ENCODE measurements at places on chromosomes 12 and 14.

DNA sequence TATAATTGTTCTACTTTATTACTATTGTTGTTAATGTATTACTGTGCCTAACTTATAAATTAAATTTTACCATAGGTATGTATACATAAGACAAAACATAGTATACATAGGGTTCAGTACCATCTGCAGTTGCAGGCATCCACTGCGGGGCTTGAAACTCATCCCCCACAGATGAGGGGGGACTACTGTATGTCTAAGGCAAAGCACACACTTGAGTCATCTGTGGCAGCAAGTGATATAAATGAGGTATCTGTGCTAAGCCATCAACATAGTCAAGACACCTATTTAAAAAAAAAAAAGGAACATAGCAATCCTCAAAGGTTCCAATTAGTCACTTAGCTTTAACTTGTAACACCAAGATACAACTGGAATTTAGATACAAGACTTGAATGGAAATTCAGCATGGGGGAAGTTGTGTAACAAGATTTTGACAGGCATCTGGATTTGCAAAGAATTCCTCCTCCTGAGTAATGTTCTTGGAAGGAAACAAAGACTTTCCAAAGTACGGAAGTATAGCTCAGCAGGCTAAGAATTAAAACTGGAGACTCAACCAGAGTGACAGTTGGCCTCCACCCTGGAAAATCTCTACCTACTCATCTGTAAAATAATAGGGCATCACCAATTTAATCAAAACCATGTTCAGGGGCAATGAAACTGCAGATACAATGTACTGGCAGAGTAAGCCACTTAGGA is 14.9 kb downstream of the DCAF5 start:
- no peak for DNase-seq

- DNase-seq: no peak
These were observed 4.6 kb downstream of the RND1 start for GRCh38 chr12:48861111-48861510.

DNA sequence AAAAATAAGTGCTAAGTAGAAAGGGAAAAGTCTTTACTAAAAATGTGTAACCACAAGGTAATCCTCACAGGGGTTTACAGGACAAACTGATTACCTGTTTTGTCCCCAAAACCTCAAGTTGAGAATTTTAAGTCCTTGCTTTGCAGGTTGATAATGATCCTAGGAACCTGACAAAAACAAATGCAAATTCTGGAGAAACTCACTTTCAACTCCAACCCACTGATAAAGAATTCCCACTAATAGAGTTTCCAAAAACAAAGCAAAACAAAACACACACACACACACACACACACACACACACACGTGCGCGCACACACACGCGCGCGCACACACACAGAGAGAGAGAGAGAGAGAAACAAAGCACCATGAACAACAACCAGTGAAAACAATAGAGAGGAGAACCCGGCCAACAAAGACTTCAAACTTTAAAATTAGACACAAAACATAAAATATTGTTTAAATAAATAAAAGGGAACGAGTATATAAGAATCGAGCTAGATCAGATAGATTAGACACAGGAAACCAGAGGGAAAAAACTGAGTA is 187.0 kb upstream of the FOXN3 start:
- DNase-seq: no peak

GRCh38 chr14:50826681-50827080 is 4.3 kb downstream of the NIN start:
- DNase-seq: no peak

DNA sequence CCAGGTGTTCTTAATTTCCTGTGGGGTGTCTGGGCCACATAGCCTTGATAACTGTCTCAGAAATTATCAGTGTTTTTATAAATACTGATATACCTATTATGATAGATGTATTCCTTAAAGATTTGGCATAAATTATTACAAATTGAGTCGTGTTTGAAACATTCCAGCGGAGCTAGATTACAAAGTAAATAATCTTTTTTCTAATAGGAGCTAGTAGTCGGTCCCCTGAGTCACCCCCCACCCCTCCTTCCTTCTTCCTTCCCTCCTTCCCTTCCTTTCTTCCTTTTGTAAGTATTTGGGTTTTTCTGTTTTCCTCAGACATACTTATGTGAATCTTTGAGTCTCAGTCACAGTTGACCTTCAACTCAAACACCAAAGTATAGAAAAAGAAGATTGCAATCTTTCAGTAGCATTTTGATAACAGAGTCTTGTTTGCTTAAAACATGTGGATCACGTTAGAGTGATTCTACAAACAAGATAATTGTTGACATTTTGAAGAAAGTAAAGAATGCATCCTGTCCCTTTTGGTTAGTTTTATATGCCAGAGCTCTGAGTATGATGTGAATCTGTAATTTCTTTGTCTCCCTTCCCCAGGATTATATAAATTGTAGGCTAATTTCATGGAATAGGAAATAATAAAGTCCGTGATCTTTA is 264.0 kb downstream of the FUT8 start:
- no peak for DNase-seq

DNA sequence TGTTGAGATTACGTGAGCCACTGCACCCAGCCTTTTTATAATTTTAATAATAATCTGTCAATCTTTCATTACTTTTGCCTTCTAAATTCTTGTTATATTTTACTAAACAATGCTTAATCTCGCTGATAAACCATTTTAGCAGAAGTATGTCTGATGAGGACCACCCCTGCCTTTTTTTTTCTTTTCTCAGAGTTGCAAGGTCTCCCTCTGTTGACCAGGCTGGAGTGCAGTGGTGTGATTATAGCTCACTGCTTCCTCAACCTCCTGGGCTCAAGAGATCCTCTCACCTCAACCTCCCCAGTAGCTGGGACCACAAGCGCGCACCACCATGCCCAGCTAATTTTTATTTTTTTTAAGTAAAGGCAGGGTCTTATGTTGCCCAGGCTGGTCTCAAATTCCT is 118.6 kb upstream of the DNM1L start:
- no peak for DNase-seq

DNA sequence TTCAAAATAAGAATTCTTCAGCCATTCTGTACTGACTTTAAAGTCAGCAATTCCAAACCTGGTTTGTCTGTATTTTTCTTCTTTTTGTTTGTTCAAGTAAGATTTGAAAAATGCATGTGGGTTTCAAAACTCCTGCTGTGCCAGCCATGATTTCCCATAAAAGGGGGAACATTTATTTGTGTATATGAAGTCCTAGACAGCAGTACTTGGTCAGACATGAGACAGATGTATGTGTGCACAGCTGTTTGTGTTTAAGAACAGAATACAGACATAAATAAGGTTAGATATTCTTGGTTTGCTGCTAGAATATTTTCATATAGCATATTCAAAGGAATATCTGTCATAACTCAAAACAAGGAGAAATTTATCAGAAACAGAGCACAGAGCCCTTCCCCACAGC is 236.0 kb downstream of the ADAMTS20 start:
- no peak for DNase-seq

GRCh38 chr12:73991138-73991537 is 546.5 kb upstream of the ATXN7L3B start:
- no peak for DNase-seq

- no peak for DNase-seq
These were observed 590.5 kb upstream of the LRFN5 start for GRCh38 chr14:41016213-41016612.

- no peak for DNase-seq
These were observed 338.2 kb downstream of the TMEM117 start for GRCh38 chr12:44174053-44174452.

- DNase-seq: no peak
These were observed 131.8 kb downstream of the NPAS3 start for GRCh38 chr14:33070475-33070874.

DNA sequence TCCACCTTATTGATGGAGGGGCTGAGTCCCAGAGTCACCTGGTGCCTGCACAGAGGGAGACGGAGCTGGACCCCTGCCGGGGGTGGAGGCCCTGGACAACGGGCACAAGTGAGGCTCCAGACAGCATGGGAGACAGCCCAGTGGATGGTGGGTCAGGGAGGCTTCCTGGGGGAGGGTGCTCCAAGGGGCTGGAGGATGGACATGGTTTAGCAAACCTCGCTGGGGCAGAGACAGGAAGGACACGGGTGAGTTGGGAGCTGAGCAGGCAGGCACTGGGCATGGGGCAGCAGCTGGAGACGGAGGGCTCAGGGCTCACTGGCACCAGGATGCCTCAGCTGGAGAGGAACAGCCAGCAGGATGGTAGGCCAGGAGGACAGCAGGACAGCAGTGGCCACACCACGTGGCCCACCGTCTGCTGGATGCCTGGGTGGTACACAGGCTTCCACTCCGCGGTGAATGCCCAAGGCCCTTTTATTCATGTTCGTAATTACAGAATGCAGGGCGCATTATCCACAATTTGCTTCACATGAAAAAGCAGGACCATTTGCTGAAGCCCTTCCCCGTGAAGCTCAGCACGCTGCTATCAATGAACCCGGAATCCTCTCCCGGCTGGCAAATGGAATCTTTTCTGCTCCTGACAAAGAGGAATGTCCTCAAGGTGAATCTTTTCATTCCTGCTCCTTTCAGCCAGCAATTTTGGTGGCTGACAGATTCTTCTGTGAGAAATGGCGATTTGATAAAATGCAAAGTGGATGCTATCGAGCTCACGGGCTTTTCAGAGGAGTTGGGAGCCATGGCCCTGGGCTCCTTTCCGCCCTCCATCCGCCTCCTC is 138.1 kb upstream of the C14orf180 start:
- no peak for DNase-seq

DNA sequence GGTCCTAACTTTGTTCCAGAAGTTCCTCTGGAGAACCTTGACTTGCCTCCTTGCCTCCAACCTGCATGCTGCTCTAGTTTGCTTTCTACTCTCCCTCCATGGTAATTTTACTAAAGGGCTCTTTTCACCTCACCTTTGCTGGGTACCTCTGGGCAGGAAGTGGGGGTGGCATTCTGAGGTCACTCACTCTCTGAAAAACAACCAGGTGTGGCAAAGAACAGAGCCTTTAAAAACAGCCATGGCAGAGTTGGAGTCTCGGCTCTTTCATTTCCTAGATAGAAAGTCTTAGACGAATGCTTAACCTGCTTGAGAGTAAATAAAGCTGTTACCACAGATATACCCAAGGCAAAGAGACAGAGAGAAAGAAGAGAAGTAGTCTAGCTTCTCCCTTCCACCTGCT is 827.9 kb downstream of the BCL11B start:
- no peak for DNase-seq

DNA sequence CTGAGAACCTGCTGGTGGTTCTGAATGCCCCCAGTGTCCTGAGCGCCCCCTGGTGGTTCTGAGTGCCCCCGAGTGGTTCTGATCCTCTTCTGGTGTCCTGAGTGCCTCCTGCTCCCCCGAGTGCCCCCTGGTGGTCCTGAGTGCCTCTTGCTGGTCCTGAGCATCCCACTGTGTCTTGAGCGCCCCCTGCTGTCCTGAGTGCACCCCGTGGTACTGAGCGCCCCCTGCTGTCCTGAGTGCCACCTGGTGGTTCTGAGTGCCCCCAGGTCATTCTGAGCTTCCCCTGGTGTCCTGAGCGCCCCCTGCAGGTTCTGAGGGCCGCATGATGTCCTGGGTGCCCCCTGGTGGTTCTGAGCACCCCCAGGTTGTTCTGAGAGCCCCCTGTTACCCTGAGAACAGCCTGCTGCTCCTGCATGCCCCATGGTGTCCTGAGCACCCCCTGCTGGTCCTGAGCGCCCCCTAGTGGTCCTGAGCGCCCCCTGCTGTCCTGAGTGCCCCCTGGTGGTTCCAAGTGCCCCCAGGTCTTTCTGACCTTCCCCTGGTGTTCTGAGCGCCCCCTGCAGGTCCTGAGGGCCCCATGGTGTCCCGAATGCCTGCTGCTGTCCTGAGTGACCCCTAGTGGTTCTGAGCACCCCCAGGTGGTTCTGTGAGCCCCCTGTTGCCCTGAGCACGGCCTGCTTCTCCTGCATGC is 1165.4 kb downstream of the TMEM121 start:
- no peak for DNase-seq

GRCh38 chr12:64385019-64385418 is 5.5 kb downstream of the C12orf56 start:
- DNase-seq: no peak

- no peak for DNase-seq
These were observed 86.8 kb upstream of the ADAMTS20 start for GRCh38 chr12:43638806-43639205.

GRCh38 chr12:52524898-52525591 is 4.9 kb upstream of the KRT5 start:
- no peak for DNase-seq

- DNase-seq: no peak
These were observed 16.8 kb downstream of the PELI2 start for GRCh38 chr14:56135001-56135400.

- DNase-seq: no peak
These were observed 2.6 kb downstream of the SMIM41 start for GRCh38 chr12:52082026-52082668.

GRCh38 chr14:90545382-90545781 is 148.6 kb downstream of the CALM1 start:
- no peak for DNase-seq

- DNase-seq: no peak
These were observed 2.1 kb downstream of the TSPAN11 start for GRCh38 chr12:30928356-30929244.

- no peak for DNase-seq
These were observed 26.2 kb downstream of the PRKAB1 start for GRCh38 chr12:119694111-119694510.

DNA sequence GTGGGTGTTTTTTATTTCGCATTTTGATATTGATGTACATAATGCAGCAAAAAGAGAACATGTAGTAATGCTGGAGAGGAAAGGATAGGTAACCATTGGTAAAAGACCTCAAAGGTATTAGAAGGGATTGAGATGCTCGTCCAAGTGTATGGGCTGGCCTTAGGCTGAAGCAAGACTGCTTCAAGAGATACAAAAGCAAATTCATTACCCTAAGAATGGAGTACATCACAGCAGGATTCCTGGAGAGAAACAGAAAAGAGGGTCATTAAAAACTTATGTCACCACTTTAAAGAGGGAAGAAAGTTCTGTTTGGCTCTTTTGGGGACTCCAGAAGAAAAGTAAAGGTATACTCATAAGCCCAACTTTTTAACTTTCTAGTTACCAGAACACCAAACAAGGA is 420.5 kb downstream of the ZFP36L1 start:
- DNase-seq: no peak

DNA sequence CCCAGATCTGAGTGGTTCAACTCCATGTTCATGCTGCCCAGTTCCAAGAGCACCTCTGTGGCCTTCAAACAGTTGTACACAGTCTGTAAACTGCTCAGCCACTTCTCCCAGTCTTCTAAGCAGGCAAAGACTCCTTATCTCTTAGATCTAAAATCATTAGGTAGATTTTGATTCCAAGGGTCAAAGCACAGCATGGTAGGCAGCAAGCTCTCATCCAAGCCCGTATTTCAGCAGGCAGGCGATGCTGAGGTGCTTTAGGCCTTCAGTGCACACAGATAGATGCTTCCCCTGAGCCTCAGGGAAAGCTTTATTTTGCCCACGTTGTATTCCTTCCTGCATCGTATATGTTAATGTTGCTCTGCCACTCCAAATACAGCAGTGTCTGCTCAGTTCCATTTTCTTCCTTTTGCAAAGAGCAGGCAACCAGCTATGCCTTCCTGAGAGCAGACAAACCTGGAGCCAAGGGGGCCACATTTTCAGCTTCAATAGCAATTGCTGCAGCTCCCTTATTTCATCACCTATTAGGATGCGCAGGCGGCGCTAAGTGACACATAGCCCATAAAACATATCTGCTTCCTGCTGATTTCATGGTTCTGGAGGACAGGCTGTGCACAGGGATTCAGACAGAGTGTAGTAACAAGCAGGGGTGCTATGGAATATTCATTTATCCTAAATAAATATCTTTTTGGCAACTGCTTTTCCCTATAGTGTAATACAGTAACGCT is 67.5 kb downstream of the ETV6 start:
- DNase-seq: no peak

GRCh38 chr12:94892544-94893267 is 110.8 kb downstream of the NDUFA12 start:
- no peak for DNase-seq

Measured in MG63 (cell line).